ENCODE measurements at places on chromosomes 3 and 15. TPM values are rescaled to one million over a fixed set of nuclear protein-coding genes. Genes with fewer than 3 reads are reported as not detected.

Gene RGMA
- total RNA-seq, result 0.42 TPM

DNA sequence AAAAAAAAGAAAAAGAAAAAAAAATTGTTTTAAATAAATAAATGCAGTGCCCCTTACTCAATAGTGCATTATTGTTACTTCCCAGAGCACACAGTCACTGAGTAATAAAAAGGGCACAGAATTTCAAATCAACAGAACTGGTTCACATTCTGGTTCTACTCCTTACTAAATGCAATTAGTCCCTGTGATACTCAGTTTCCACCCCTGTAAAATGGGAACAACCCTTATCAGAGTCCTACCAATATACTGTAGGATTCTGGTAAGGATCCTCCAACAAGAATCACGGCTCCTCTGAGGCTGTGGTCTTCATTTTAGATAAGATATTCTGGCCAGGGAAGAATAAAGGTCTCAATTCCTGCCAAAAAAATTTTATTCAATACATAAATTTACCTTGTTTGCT lies 50.7 kb downstream of the ITGB5 start:
- DNase-seq, result no peak

Gene CALML4
- 5.8 TPM for total RNA-seq

DNA sequence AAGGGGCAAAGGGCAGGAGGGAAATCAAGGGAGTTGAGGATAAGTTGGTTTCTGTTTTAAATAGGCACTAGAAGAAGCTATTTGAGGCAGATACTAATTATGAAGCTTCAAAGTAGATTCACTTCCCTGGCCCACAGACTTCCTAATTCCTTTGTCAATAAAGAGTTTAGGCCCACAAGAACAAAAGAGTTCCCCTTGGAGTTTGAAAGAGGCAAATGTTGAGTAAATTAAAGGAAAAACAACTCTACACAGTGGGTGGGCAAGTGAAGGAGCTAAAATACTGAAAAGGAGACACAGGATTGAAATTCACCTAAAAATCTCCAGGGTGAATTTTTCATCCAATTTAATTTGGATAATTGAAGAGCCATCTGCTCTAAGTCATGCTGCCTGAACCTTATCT lies 411.7 kb upstream of the RORA start:
- no peak for DNase-seq

Gene GOLGA8S
- total RNA-seq, result not detected

Gene C3orf52
- 2.9 TPM for total RNA-seq

DNA sequence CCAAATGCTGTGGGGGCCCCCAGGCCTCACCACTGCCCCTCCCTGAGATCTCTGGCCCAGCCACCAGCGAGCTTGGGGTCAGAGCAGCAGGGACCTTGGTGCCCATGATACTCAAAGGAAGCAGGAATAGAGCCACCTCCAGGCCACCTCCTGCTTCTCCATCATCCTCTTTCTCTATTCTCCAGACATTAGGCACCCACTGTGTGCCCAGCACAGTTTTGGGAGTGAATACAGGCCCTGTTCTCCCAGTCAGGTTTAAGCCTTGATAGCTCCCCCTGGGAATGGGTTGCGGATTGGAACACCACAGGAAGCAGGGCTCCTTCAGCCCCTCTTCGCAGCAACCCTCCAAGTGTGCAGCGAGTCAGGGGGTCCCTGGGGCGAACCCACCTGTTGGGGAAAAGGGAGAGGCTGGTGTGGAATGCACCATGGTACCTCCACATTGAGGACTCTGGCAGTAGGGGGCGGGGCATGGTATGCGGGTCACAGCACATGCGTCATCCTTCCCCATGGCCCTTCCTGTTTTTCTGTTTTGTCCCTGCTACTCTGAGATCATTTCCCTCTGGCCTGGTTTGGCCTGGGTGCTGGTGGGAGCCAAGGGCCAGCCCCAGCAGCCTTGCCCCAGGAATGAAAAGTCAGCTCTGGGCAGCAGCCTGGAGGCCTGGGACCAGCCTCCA lies 14.2 kb upstream of the SEMA3B start:
- no peak for DNase-seq

Gene EDC3
- 8.8 TPM for total RNA-seq

Gene CCDC174
- 30.7 TPM for total RNA-seq

GRCh38 chr3:168088106-168088720 lies 7.5 kb downstream of the GOLIM4 start:
- no peak for DNase-seq

GRCh38 chr15:94579286-94579685 lies 347.9 kb downstream of the MCTP2 start:
- DNase-seq, result no peak

DNA sequence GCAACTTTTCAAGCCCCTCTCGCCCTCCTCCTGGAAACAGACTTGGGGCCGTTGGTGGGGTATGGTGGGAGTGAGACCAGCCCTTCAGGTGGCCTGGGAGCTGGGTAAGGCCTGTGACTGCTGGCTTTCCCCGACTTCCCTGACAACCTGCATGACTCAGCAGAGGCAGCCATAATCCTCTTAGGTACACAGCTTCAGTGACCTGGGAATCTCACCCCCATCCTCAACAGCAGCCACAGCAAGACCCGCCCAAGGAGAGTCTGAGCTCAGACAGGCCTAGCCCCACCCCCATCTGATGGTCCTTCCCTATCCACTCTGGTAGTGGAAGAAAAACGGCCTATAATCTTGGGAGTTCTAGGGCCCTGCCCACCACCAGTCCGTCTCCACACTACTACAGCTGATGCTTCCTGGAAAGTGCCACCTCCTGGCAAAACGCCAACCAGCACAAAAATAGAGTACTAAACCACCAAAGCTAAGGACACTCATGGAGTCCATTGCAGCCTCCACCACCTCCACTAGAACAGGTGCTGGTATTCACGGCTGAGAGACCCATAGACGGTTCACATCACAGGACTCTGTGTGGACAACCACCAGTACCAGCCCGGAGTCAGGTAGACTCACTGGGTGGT lies 13.1 kb upstream of the SLC27A2 start:
- DNase-seq, result no peak

- no peak for DNase-seq
Measured at GRCh38 chr3:44226573-44226972, 15.1 kb upstream of the TOPAZ1 start.

Gene WDR93
- 0.17 TPM for total RNA-seq

GRCh38 chr15:84668221-84668982 lies 10.4 kb upstream of the NMB start:
- DNase-seq, result no peak

Gene IL5RA
- not detected for total RNA-seq

DNA sequence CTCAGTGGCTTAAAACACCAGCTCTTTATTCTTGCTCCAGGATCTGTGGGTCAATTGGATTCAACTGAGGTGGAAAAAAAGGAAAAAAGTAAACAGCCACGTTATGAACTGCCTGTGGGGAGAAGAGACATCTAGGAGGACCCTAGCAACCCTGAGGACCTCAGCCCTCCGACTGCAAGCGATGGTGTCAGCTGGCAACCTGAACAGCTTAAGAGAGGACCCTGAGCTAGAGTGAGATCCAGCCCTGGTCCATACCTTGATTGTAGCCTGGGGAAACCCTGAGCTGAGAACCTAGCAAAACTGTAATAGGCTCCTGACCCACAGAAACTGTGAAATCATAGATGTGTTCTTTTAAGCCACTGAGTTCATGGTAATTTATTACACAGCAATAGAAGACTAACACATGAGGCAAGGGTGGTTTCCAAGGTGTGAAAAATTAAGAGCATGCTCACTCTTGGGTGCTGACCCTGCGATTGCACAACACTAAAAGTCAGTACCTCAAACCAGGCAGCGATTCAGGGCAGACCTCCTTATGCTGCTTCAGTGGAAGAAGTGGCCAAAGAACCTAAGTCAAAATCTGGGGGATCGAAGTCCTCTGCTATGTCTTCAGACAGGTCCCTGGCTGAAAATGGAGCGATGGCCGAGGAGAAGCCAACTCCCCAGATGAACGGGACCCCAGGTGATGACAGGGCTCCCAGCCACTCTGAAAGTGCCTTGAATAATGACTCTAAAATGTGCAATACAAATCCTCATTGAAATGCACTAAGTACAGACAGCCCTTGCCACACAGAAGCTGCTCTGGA lies 57.7 kb downstream of the GASK1A start:
- DNase-seq, result no peak
